ENCODE measurements at places on chromosomes 4 and X.

- DNase-seq: no peak
Measured at GRCh38 chrX:141936080-141936479, 32.4 kb downstream of the MAGEC1 start.

- DNase-seq: no peak
Measured at GRCh38 chrX:68837119-68837518, 8.3 kb downstream of the EFNB1 start.

- DNase-seq: no peak
Measured at GRCh38 chr4:2781911-2782310, 11.0 kb upstream of the SH3BP2 start.

DNA sequence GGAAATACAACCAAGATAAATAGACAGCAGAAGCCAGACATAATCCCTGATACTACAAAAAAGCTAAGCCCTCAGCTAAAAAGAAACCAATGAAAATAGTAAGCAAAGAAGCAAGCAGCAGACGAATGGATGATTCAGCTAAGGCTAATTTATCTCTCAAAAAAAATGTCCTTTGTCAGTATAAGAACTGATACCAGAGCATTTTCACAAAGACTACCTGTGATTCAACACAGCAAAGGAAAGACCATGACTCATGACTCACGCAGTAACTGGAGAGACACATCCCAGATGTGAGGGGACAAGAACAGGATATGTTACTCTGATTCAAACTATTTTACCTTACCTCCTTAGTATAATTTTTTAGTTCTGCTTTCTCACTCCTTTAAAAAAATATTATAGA, 22.7 kb upstream of the TMPRSS11F start:
- DNase-seq: no peak

All from BJ (cell line).